Stimulated activated CD4-positive, alpha-beta T cell treated with anti-CD3 and anti-CD28 coated beads, Interleukin-15, amount 100 ng/mL, for 1 hour (primary cell): ENCODE measurements at places on chromosomes 12 and 14.
A peak's percentile ranks its signal among the peaks of the same experiment; 100 is the strongest.

- no peak for DNase-seq
Measured at GRCh38 chr14:105255021-105255507, 6.7 kb downstream of the BTBD6 start.

DNA sequence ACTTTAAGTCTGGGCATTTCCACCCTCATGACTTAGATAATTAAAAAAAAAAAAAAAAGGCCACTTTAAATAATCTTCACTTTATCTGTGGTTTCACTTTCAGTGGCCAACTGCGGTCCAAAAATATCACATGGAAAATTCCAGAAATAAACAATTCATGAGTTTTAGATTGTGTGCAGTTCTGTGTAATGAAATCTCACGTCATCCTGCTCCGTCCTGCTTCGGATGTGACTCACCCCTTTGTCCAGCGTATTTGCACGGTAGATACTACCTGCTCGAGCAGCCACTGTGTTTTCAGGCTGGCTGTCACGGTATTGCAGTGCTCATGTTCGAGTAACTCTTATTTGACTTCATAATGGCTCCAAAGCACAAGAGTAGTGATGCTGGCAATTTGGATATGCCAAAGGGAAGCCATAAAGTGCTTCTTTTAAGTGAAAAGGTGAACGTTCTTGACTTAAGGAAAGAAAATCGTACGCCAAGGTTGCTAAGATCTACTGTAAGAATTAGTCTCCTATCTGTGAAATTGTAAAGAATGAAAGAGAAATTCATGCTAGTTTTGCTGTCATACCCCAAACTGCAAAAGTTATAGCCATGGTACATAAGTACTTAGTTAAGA is 2.4 kb downstream of the E2F7 start:
- no peak for DNase-seq

DNA sequence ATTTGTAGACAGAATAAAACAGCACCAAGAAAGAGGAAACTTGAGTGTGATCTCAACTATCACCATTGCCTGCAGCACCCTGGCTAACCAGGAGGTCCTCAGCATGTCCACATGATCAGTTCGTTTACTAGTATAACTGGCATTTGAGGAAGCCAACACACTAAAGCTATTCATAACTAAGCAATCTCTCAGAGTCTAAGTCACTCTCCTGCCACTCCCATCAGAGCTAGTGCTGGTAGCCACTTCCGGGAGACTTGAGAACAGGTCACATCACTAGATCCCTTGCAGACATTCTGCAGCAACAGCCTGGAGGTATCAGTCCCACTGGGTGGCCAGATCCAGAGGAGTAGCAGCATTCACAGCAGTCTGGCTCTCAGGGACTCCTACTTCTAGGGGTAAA is 352.9 kb upstream of the OR4E1 start:
- no peak for DNase-seq

DNA sequence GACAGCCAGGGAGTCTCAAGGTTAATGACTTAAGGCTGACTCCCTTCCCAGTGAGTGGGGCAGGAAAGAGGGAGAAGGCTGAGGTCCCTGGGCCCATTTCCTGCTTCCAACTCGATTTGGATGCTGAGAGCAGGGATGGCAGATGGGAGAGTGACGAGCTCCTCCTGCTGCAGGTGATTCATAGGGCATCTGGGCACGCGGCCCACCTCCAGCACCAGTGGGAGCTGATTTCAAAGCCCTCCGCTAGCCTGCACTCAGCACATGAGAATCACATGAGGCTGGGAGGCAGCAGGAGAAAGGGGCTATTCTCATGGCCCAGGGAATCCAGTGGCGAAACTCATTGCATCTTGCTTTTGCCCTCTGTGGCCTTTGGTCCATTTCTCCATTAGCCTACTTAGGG is 90.8 kb downstream of the SSPN start:
- DNase-seq, result no peak

DNA sequence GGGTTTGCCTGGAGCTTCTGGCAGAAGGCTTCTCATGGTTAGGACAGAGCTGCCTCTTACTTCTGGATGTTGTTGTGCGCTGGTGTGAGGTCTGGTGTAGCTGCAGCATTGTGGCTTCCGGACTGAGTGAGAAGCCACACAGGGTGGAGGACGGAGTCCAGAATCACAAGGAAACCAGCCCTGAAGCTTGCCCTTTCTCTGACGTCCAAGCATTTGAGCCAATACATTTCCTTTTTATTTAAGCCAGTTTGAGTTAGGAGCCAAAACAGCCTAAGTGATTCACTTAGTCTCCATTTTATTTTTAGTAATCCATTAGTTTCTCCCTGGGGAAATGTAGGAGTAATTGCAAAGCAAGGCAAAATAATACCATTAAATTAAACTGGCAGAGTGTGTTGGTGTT is 402.4 kb upstream of the RGS6 start:
- DNase-seq, result no peak

DNA sequence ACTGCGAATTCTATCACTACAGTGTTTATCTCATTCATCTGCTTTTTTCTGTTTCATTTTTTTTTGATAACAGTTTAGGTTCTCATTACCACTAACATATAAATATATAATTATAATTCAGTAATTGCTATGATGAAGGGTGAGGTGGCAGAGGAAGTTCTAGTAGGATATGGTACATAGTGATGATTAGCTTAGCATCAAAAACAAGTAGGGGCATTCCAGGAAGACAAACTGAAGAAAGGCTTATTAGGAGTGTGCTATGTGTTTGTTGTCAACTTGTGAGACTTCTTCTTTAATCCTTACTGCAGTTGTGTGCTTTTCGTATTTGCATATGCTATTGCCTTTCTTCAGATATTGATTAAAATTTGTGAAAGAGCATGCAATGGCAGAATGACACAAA is 20.6 kb downstream of the FUT8 start:
- DNase-seq, result no peak

DNA sequence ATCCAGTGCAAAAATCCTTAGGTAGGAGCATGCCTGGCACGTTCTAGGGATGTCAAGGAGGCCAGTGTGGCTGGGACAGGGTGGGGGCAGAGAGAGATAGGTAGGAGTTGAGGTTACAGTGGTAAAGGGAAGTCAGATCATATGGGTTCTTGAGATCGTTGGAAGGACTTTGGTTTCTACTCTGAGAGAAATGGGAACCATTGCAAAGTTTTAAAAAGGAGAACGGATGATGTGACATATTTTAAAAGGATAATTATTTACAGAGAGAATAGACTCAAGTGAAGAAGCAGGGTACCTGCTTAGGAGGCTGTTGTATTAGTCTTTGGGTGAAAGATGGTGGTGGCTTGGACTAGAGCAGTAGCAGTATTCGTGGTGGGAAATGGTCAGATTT is 47.6 kb upstream of the ATP2B1 start:
- no peak for DNase-seq

- DNase-seq, result no peak
Measured at GRCh38 chr12:57641699-57642442, 8.9 kb upstream of the B4GALNT1 start.

- peak; percentile 52 for DNase-seq
Measured at GRCh38 chr12:124646385-124647230, 79.2 kb upstream of the NCOR2 start.

GRCh38 chr12:132761032-132761920 is at the start of gene ANKLE2:
TSS of gene ANKLE2 (minus strand) at chr12:132761832. CDS start at chr12:132761798, 34 bp downstream.
- peak; percentile 40 for DNase-seq

DNA sequence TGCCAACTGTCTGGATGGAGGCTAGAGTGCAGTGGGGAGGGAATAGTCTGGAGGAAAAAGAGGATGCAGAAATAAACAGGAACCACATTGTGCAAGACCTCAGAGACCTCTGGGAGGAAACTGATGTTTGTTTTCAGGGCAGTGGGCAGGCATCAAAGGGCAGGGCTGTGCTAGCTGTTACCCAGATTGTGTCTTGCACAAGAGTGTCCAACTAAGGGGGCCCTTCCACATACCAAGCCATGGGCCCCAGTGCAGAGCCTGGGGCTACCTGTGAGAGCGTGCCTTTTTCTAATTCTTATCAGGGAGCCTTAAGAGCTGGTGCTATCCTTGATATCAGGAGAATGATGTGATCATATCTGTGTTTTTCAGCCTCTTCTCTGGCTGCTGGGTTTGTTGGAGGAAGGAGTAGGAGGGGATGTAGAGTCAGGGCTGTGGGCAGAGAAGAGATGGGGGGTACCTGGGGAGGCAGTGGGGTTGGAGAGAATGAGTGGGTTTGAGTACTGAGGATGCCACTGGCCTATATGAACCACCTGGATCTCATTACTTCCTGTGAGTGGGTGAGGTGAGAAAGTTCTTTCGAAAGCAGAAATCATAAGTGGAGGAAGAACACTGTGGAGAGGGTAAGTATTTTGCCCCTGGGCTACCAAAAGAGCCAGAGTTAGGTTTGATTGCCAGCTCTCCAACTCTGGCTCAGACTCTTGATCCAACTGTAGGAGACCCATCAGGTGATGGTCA is 259.2 kb upstream of the CRY1 start:
- DNase-seq, result no peak

DNA sequence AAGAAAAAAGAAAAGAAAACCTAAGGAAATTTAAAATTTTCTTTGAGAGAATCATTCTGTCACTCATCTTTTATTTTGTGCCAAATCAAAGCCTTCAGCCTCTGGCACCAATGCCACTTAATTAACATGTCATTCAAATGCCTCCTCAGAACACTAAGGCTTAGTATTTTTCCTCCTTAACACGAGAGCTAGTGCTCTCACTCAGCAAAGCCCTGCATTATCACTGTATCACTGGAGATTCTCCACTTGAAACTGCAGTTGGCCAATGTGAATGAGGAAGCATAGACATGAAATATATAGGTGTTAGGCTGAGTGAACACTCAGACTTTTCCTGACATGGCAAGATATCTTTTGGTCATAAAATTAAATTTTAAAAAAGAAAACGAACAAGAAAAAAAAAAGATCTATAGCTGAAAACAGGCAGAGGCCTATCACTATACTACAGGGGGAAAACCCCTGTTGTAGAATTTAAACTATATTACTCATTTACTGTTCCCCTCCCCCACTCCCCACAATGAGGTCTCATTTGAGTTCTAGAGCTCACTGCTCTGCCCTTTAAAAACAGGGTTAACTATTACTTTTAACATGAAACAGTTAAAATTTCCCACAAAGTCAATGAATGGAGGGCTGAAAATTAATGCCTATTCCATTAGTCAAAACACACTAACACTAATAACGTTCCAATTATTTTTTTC is 5.1 kb downstream of the MBIP start:
- no peak for DNase-seq

DNA sequence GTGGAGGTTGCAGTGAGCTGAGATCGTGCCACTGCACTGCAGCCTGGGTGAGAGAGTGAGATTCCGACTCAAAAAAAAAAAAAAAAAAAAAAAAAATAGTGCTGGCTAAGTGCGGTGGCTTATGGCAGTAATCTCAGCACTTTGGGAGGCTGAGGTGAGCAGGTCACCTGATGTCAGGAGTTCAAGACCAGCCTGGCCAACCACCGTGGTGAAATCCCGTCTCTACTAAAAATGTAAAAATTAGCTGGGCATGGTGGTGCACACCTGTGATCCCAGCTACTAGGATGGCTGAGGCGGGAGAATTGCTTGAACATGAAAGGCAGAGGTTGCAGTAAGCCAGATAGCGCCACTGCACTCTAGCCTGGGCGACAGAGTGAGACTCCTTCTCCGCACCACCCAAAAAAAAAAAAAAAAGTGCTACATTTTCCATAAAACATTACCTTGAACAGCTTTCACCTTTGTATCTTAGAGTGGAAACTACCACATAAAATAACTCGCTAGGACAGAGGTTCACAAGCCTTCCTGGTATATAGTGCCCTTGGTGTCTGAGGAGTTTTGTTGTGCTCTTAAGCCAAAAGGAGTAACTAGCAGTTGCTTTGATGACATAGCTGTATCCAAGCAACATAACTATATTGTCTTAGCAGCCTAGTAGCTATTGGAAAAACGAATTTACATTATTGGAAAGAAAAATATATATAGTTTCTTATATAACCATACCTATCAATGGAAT is 11.1 kb downstream of the PTGES3 start:
- no peak for DNase-seq

DNA sequence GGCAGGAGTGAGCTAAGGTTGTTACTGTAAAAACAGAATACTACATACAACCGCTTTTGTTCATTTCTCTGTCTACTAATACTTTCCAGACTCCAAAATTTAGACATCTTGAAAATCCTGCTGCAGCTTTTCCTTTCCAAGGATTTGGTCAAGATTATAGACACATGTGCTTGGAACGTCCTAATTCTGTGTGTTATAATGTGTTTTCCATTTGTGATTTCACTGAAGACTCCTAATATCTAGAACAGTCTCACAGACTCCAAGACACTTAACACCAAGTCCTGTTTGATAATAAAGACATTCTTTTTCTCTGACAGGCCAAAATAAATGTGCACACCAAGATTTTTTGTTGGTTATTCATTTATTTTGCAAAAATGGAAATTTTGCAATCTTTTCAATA is 41.8 kb upstream of the TMTC2 start:
- DNase-seq, result no peak

DNA sequence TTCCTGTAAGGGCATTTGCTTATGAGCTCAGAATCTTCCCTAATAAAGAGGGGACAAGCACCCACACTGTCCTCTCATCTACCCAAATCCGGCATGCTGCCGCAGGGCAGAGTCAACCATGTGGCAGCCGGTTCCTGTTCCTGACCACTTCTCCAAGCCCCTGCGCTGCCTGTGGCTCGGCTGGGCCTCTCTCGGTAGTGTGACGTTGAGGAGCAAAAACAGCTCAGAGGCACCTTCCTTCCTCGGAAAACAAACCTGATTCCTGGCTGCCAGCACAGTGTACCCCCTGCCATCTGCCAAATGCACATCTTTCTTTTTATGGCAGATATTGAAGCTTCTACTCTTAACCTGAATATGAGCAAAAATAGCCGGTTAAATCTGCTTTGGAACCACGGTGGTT is 50.5 kb downstream of the CFAP251 start:
- no peak for DNase-seq

DNA sequence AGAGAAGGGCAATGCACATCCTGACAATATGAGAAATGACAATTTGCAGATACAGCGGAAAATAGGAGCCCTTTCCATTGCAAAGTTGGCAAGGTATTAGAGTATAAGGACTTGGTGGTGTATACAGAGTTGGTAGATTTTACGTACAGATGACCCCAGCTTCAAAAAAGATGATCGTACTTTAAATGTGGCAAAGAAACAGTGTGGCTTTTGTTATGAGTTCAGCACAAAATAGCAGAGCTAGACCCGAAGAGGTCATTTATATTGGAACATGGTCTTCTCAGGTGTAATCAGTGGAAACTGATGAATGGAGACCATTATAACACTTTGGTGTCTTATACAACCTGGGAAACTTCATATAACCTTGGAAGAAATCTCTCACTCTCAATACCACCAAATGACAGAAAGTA is 2.3 kb downstream of the CLEC2B start:
- no peak for DNase-seq
